Activated CD4-positive, alpha-beta T cell treated with anti-CD3 and anti-CD28 coated beads, Interleukin-2, amount 10 ng/mL, durations not matched to agents 24 days and 14 days (primary cell): ENCODE measurements at places on chromosomes 12 and 14. TPM values are rescaled to one million over a fixed set of nuclear protein-coding genes. Genes with fewer than 3 reads are reported as not detected.

TSPAN11 gene
- total RNA-seq: not detected in 2 replicates

FSCB gene
- not detected in 2 replicates for total RNA-seq

DAO gene
- total RNA-seq: not detected in 2 replicates

CD4 gene
- 264 and 271 TPM in 2 replicates for total RNA-seq

SERPINA9 gene
- total RNA-seq: not detected in 2 replicates

DNAI7 gene
- not detected in 2 replicates for total RNA-seq

TDG gene
- 74.5 and 76.4 TPM in 2 replicates for total RNA-seq

CLECL1 gene
- 5.3 and 9.1 TPM in 2 replicates for total RNA-seq

RAN gene
- total RNA-seq: 2,022 and 2,040 TPM in 2 replicates

GRCh38 chr14:72594099-72594901 lies 299.6 kb downstream of the DPF3 start:
- DNase-seq: peak; percentile 90
- peak overlapping the region; percentile 51 for H3K27ac ChIP-seq
- H3K4me3 ChIP-seq: peak overlapping the region; percentile 74
- H3K27me3 ChIP-seq: peaks cover 24% of the 10 kb centered on the region

GRCh38 chr14:22418631-22419030 lies 170.4 kb downstream of the DAD1 start:
- no peaks in the 10 kb centered on the region for H3K27me3 ChIP-seq
- DNase-seq: no peak
- H3K4me3 ChIP-seq: no peak overlapping the region

GRCh38 chr12:131896811-131897270 lies 2.4 kb downstream of the ULK1 start:
- H3K27me3 ChIP-seq: no peaks in the 10 kb centered on the region
- no peaks in the 10 kb centered on the region for H3K36me3 ChIP-seq
- H3K4me1 ChIP-seq: peaks cover 8% of the 10 kb centered on the region
- peak overlapping the region; percentile 87 for H3K4me3 ChIP-seq
- DNase-seq: no peak

DNA sequence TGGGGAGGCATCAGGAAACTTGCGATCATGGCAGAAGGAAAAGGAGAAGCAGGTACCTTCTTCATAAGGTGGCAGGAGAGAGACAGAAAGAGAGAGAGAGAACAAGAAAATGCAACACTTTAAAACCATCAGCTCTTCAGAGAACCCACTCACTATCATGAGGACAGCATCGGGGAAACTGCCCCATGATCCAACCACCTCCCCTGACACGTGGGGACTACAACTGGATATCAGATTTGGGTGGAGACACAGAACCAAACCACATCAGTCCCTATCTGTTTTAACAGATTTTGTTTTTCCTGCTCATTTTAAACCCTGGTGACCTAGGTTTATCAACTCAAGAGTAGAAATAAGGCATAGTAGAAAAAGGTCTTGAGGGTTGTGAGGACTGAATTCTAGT lies 210.1 kb upstream of the PLXNC1 start:
- peaks cover 1% of the 10 kb centered on the region for H3K36me3 ChIP-seq
- H3K27ac ChIP-seq: no peak overlapping the region
- no peak overlapping the region for H3K4me3 ChIP-seq
- H3K4me1 ChIP-seq: peaks cover 2% of the 10 kb centered on the region
- no peak for DNase-seq

- H3K27ac ChIP-seq: no peak overlapping the region
- no peaks in the 10 kb centered on the region for H3K36me3 ChIP-seq
- H3K27me3 ChIP-seq: no peaks in the 10 kb centered on the region
- DNase-seq: no peak
- no peaks in the 10 kb centered on the region for H3K4me1 ChIP-seq
Observed at GRCh38 chr14:32709027-32709426, 229.7 kb upstream of the NPAS3 start.

DNA sequence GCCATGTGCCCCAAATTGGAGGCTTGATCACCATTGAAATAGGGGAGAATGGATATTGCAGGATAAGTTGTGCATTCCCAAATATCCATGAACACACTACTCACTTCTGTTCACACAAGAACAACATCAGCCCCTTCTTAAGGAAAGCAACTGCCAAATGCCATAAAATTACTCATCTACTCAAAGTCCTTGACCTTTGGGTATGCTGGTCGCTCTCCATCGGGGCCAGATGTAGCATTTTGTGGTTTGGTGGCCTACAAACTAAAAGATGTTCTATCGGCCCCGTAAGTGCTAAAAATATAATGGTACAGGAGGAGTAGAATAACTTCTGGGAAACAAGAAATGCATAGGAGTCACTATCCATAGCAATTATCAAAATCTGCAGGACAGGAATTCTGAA lies 362.6 kb downstream of the AEBP2 start:
- no peak for DNase-seq
- H3K27me3 ChIP-seq: no peaks in the 10 kb centered on the region
- H3K36me3 ChIP-seq: no peaks in the 10 kb centered on the region
- H3K27ac ChIP-seq: no peak overlapping the region

- no peak overlapping the region for H3K4me3 ChIP-seq
- H3K27me3 ChIP-seq: peaks cover 2% of the 10 kb centered on the region
- DNase-seq: no peak
- H3K27ac ChIP-seq: no peak overlapping the region
- H3K4me1 ChIP-seq: no peaks in the 10 kb centered on the region
Observed at GRCh38 chr14:32417956-32418552, 89.0 kb downstream of the AKAP6 start.
